ENCODE measurements at places on chromosomes 16 and 17.
A peak's percentile ranks its signal among the peaks of the same experiment; 100 is the strongest.

DNA sequence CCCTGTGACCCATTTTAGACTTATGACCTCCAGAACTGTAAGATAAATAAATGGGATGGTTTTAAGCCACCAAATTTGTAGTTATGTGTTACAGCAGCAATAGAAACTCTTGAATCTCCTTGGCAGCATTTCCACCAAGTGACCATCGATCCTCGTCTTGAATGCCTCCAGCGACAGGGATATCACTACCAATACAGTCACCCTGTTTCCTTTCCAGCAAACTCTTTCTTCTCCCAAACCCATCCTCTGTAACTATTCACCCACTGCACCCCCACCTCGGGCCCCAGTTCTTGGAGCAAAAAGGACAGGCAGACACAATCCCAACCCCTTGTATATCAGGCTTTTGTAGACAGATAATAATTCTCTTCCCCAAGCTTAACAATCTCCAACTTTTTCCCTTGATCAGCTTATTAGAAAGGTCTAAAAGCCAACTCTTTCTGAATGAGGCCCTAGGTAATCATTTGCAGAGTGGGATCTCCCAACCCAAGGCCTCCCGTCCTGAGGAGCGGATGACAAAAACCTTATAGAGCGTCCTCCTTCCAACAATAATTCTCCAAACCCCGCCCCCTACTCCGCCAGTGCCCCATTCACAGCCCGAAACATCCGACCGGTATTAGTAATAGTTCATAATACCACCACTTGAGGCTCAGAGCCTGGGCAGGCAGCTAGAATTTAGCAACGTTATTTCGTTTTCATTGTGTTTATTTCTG lies 14.7 kb upstream of the PLLP start:
- no peak for DNase-seq

DNA sequence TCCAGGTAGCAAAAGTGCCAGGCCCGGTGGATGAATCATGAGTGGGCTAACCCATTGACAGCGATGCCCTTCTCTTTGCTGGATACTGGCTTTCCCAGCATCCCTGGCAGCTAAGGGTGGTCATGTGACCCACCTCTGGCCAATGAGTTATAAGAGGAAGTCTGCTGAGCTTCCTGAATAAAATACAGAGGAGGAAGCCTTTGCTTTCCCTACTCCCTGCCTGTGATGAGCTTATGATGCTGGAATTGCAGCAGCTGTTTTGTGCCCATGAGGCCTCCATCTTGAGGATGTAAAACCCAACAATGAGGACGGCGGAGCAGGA lies 15.0 kb upstream of the ATP2A3 start:
- DNase-seq, result no peak

DNA sequence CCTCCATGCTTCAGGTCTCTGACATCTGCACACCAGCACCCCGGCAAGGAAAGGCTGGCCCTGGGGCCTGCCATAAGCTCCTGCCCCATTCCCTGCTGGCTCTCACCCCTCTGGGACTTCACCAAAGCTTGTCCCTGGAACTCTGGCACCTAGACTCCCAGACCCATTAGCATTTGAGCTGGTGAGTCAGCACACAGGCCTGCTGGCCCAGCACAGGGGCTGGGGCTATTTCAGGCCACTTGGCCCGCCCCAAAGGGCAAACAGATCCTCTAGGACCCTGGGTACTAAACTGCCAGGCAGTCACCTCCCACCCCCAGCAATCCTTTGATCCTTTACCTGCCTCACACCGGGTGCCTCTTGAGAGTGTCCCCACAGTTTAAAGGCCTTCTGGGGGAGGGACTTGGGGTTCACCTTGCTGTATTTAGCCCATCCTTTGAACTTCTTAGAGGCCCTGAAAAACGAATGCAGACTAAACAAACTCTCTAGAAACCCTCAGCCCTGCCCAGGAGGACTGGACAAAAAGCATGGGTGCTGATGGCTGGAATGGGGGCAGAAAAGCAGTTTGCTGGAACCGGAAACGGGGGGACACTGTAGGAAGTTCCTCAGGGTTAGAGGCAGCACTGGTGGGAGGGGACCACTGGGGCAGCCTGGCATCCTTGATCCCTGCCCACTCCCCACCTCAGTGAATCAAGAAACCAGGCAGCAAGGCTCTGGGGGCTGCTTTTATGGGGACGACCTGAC lies 3.2 kb upstream of the SAMD14 start:
- no peak for DNase-seq

DNA sequence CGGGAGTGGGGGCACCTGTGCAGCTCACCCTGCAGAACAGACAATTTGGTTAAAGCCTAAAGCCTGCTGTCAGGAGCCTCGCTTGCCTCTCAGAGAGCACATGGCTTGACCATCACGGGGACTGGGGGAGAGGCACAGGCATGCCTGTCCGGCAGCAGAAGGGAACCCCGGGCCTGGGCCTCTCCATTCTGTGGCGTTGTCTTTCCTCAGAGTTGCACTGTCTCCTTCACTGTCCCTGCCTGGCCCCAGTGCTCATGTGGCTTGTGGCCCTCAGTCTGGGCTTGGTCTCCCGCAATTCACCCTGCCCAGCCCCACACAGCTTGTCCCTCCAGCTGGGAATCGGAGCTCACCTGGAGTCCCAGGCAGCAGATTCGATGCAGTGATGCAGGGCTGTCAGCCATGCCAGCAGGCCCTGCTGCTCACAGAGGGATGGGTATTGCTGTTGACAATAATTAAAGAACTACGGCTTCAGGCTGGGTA lies 189.9 kb downstream of the SEC14L1 start:
- DNase-seq, result no peak

DNA sequence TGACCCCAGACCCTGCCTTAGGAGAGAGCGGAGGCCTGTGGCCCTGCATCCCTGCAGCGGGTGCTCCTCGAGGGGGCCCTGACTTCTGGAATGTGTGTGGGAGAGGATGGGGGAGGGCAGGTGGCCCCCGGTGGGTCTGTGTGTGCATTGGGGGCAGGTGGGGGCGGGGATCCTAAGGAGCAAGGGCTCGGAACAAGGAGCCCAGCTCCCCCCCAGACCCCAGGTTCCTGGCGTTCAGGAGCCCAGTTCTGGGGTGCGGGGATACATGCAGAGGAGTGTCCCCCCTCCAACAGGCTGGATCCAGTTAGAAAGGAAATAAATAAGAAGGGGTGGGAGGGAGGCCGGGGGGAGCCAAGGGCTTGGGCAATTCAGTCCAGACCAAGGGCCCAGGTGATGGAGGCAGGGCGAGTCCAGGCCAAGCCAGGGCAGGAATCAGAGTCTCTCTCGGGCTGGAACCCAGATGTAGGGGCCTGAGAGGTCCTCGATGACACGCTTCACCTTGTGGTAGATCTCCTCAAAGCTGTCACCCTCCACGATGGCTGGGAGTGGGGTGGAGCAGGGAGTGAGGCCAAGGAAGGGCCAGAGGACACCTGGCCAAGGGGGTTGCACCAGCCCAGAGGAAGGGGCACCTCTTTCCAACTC lies 11.2 kb upstream of the ASGR1 start:
- no peak for DNase-seq

DNA sequence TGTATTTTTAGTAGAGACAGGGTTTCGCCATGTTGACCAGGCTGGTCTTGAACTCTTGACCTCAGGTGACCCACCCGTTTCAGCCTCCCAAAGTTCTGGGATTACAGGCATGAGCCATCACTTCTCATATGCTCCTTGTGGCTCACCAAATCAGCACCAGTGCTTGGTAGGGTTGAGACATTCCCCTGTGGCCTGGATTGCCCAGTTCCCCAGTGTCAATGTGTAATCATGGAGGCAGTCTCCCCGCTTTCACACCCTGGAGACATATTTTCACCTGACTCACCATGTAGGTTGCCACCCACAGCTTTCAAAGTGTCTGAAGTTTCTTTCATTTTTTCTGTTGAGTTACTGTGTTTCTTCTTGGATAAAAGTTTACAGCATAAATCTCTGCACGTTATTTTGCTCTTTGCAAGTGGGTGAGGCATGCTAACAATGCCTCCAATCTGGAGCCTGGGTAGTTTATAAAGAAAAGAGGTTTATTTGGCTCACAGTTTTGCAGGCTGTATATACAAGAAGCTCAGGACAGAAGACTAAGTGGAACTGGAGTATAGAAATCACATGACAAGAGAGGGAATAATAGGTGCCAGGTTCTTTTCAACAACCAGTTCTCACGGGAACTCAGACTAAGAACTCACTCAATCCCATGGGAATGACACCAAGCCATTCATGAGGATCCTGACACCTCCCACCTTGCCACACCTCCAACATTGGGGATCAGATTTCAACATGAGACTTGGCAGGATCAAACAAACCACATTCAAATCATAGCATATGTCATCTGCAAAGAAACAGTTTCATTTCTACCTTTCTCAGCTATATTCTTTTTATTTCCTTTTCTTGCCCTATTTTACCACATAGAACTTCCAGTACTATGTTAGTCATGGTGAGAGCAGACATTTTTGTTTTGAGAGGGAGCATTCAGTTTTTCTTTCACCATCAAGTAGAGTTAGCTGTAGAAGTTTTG lies 113.2 kb downstream of the PHKB start:
- DNase-seq, result peak; percentile 67

- peak; percentile 78 for DNase-seq
Observed at GRCh38 chr16:1428511-1428910, 2.4 kb upstream of the PERCC1 start.

DNA sequence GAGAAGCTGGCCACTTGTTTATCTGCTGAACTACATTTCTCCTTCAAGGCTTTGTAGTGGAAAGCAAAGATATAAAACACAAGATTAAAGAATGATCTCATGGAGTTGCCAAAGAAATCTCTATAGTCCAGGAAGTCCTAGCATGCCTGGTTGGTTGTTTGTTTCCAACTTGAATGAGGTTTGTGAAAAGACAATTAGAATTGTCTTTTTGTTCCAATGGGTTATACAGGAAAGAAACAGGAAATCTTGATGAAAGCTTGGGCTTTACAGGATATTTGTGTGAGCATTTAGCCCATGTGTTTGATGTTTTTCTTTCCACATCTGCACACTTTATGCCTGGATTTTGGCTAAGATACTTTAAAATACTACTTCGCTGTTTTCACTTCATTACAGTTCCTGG lies 273.4 kb downstream of the CEP112 start:
- DNase-seq, result no peak

GRCh38 chr17:58686980-58687379 lies 4.9 kb downstream of the TEX14 start:
- no peak for DNase-seq

DNA sequence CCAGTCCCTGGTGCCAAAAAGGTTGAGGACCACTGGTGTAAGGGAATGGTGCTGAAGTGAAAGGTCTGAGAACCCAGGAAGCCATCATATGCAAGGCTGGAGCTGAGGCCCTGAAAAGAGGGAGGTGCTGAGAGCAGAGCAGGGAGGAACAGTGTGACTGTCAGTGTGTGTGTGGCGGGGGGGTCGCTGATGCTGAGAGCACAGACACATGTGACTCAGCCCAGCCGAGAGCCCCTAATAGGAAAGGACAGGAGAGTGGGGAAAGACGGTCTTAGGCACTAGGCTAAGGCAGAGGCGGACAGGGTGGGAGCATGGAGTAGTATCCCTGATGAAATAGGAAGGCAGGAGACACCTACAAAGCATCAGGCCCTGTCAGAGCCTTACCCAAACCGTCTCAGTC lies 1.2 kb downstream of the B9D1 start:
- DNase-seq, result no peak

DNA sequence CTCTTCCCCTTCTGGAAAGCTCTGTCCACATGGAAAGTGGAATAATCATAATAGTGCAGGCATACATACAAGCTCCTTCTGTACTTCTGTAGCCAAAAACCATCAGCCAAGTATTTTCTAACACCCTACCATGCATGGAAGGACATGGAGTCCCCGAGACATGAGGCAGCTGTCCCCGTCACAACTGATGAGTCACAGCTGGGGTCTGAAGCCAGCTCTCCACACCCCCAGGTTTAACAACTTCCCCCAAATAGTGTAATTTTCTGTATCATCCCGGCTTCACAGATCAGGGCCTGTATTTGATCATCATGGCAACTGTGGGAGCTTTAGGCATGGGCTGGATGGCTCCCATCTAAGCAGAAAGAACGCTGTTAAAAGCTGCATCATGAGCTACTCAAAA lies 16.6 kb downstream of the C16orf96 start:
- peak; percentile 51 for DNase-seq

DNA sequence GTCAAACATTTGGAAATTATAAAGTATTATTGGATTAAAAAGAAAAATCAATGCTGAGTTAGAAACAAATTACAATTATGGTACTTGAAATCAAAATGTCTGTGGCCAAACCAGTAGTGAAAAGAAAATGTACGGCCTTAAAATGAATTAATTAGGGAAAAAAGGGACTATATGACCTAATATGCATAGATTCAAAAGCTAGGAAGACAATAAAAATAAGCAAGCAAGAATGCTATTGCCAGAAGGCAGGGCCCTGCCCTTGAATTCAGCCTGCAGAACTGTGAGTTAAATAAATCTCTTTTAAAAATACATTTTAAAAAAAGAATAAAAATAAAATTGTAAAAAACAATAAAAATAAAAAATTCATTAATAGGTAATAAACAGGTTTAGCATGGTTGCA lies 88.7 kb downstream of the TRIM37 start:
- no peak for DNase-seq

DNA sequence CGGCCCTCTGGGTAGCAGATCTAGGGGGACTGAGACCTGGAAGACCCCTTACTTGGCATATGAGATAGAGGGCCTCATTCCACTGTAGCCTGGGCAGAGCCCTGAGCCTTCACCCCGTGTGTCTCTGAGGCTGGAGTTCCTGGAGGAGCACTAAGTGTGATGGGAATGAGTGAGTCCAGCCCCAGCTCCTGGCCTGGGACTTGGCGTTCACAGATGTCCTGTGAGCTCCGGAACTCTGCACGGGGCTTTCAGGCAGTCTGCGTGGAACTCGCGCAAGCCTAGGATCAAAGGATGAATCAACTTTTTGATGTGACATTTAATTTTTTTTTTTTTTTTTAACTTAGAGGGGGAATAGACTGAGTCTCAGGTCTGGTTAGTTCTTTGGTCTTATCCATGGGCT lies 1.8 kb downstream of the NKD1 start:
- DNase-seq, result no peak

DNA sequence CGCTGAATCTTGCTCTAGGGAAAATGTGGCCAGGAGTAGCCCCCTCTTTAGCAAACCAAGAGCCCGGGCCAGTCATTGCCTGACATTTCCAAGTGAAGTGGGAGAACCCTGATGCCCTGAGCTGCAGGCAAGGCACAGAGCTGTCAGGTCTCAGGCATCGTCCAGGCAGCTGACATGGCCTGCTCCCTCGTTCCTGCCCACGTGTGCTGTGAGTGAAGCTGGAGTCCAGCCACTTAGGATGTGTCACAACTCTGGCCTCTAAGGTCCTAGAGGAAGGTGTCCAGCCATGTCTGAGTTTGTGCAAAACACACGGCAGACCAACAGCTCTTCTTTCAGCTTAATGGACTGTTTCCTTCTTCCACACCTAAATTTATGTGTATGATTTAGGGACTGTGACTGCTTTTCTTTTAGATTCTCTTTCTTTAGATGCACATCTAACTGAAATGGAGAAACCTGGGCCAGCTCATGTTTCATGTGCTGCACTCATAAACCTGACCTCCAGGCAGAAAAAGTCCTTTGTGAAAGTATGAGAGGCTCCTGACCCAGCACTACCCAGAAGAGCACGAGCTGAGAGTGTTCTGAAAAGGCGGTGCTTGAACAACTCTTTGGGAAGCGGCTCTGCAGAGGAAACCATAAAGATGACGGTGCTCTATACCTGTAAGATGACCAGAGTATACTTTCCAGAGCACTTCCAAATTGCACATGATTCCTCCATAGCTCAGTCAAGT lies 14.8 kb upstream of the LIMD2 start:
- DNase-seq, result no peak

All from suppressor macrophage (primary cell).